ENCODE measurements at places on chromosomes 6 and 20.

GRCh38 chr6:69791065-69791471 lies 5.7 kb downstream of the LMBRD1 start:
- DNase-seq = no peak

- DNase-seq = no peak
Observed at GRCh38 chr6:35499372-35499771, 2.5 kb upstream of the TEAD3 start.

DNA sequence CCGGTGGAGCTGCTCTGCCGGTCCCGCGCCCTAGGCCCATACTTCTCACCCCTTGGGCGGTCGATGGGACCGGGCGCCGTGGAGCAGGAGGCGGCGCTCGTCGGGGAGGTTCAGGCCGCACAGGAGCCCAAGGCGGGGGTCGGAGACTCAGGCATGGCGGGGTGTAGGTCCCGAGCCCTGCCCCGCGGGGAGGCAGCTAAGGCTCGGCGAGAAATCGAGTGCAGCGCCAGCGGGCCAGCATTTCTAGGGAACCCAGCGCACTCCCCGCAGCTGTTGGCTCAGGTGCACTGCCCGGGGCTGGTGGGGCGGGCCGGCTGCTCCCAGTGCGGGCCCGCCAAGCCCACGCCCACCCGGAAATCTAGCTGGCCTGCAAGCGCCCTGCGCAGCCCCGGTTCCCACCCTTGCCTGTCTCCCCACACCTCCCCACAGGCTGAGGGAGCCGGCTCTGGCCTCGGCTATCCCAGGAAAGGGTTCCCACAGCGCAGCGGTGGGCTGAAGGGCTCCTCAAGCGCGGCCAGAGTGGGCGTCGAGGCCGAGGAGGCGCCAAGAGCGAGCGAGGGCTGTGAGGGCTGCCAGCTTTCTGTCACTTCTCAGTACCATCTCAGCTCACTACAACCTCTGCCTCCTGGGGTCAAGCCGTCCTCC lies 40.2 kb upstream of the GMPR start:
- DNase-seq = no peak

- DNase-seq = no peak
Observed at GRCh38 chr20:37956107-37956585, 53.2 kb downstream of the VSTM2L start.

GRCh38 chr20:40160097-40160550 lies 528.9 kb downstream of the MAFB start:
- peak; percentile 4 for DNase-seq

GRCh38 chr6:43772681-43773049 lies 2.7 kb downstream of the VEGFA start:
- DNase-seq = no peak

- no peak for DNase-seq
Observed at GRCh38 chr20:6644813-6645628, 122.5 kb upstream of the BMP2 start.

Measured in CD4-positive, alpha-beta T cell treated with Interferon gamma for 1 hour (primary cell).